ENCODE measurements at places on chromosomes 12 and 14. TPM values are rescaled to one million over a fixed set of nuclear protein-coding genes. Genes with fewer than 3 reads are reported as not detected.

Gene PLD4
- 0.10 TPM for total RNA-seq

Gene IGF1
- 0.83 TPM for total RNA-seq

Gene VSIG10
- total RNA-seq = 16.0 TPM

Gene SLC39A2
- total RNA-seq = 0.36 TPM

Gene EFS
- not detected for total RNA-seq

Gene DIO2
- total RNA-seq = not detected

Gene MYF6
- not detected for total RNA-seq

Gene PLEKHG7
- total RNA-seq = not detected

Gene KRT72
- not detected for total RNA-seq

Gene OR10G3
- total RNA-seq = not detected

Gene TSPAN8
- total RNA-seq = not detected

Gene TGM1
- total RNA-seq = 4.8 TPM

Gene ACOT2
- 5.5 TPM for total RNA-seq

Gene MSI1
- 0.07 TPM for total RNA-seq

Gene SLC4A8
- 2.6 TPM for total RNA-seq

Gene PRPH
- total RNA-seq = not detected

Gene GALNT16
- 0.02 TPM for total RNA-seq

Gene GDF3
- not detected for total RNA-seq

Gene PTPRB
- total RNA-seq = not detected

Gene USP5
- total RNA-seq = 116 TPM

Gene HOXC12
- not detected for total RNA-seq
